SK-N-SH (cell line): ENCODE measurements at places on chromosomes 1 and 21. TPM values are rescaled to one million over a fixed set of nuclear protein-coding genes. Genes with fewer than 3 reads are reported as not detected.

S100A14 gene
- polyA plus RNA-seq, result 0.15 TPM in 1 of 2 replicates, not detected in the other

CNR2 gene
- polyA plus RNA-seq, result not detected in 2 replicates

CA14 gene
- polyA plus RNA-seq, result 0.08 and 0.16 TPM in 2 replicates

LAD1 gene
- polyA plus RNA-seq, result 0.03 TPM in 1 of 2 replicates, not detected in the other

ARHGEF16 gene
- 0.10 and 0.18 TPM in 2 replicates for polyA plus RNA-seq

EDN2 gene
- 0.97 and 1.7 TPM in 2 replicates for polyA plus RNA-seq

DRAM2 gene
- polyA plus RNA-seq, result 19.2 and 26.4 TPM in 2 replicates

RGS21 gene
- not detected in 2 replicates for polyA plus RNA-seq

SEMA6C gene
- 3.1 and 4.0 TPM in 2 replicates for polyA plus RNA-seq

RNF19B gene
- polyA plus RNA-seq, result 20.1 and 22.6 TPM in 2 replicates

SERTAD4 gene
- polyA plus RNA-seq, result 2.6 and 2.9 TPM in 2 replicates

OVAAL gene
- not detected in 2 replicates for polyA plus RNA-seq

DNA sequence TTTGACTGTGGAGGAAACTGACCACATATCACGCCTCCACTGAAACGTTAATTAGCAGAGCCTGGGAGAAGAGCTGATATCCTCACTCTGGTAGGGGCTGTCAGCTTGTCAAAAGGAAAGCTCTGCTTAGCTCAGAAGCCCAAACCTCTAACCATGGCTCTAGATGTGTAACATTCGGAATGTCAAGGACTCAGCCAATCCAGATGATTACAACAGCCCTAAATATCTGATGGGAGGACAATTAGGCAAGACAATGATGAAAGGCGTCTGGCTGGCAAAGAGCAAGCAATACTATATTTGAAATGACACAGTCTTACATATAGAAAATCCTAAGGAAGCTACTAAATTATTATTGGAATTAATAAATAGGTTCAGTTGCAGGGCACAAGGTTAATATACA is 45.7 kb upstream of the COX20 start:
- no peaks in the 10 kb centered on the region for H3K36me3 ChIP-seq
- DNase-seq, result no peak
- no peak overlapping the region for H3K4me3 ChIP-seq
- no peaks in the 10 kb centered on the region for H3K4me1 ChIP-seq

DNA sequence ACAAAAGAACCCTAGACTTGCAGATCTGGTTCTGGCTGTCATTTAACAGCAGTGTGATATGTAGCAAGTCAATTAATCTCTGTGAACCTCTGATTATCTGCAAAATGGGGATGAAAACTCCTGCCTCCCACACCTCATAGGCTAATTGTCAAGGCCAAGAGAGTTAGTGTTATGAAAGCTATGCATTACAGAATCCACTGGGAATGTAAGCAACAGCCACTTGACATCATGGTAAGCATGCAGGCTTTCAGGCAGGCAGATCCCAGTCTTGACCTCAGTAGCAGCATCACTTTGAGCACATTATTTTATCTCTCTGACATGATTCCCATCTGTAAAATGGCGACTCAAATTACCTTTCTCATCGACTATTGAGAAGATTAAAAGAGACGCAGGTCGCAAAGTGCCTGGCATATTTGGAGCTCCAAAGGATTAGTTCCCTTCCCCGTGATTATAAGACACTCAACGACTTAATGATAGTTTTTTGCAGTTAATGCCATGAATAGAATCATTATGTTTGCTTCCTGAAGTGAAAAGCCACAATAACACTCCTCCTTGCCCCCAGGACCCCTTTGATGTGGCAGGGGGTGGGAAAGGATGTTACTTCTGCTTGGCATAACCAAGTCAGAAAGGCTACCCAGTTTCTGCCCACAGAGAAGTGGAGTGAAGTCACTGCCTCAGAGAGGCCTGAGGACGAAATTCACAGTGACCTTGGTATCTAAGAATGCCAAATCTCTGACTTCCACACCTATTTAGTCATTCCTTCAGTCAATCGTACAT is 273.0 kb upstream of the NFIA start:
- no peak for DNase-seq
- no peaks in the 10 kb centered on the region for H3K4me1 ChIP-seq
- H3K27ac ChIP-seq, result no peak overlapping the region
- H3K27me3 ChIP-seq, result no peaks in the 10 kb centered on the region

GRCh38 chr1:24384251-24385090 is 29.1 kb downstream of the STPG1 start:
- no peak for DNase-seq
- 0 out of 2 replicates have a peak overlapping the region, but pooled peaks have one; percentile 22 for H3K27ac ChIP-seq
- H3K27me3 ChIP-seq, result no peaks in the 10 kb centered on the region
- H3K4me3 ChIP-seq, result no peak overlapping the region

GRCh38 chr1:90356991-90357390 is 360.1 kb downstream of the BARHL2 start:
- H3K36me3 ChIP-seq, result no peaks in the 10 kb centered on the region
- no peaks in the 10 kb centered on the region for H3K4me1 ChIP-seq
- no peak overlapping the region for H3K27ac ChIP-seq
- H3K27me3 ChIP-seq, result no peaks in the 10 kb centered on the region; the same call in 1 of the 2 replicates
- H3K4me3 ChIP-seq, result no peak overlapping the region

- H3K36me3 ChIP-seq, result peaks cover 4% of the 10 kb centered on the region
- no peak overlapping the region for H3K4me3 ChIP-seq
- no peaks in the 10 kb centered on the region for H3K27me3 ChIP-seq
- no peak for DNase-seq
Observed at GRCh38 chr1:189908113-189908512, 569.6 kb downstream of the BRINP3 start.

- H3K4me3 ChIP-seq, result no peak overlapping the region
- no peak for DNase-seq
- peaks cover 3% of the 10 kb centered on the region; the same call in 1 of the 2 replicates for H3K4me1 ChIP-seq
- peaks cover 28% of the 10 kb centered on the region for H3K36me3 ChIP-seq
- no peaks in the 10 kb centered on the region for H3K27me3 ChIP-seq
- H3K27ac ChIP-seq, result no peak overlapping the region
Observed at GRCh38 chr1:112911506-112912220, 44.3 kb downstream of the SLC16A1 start.

DNA sequence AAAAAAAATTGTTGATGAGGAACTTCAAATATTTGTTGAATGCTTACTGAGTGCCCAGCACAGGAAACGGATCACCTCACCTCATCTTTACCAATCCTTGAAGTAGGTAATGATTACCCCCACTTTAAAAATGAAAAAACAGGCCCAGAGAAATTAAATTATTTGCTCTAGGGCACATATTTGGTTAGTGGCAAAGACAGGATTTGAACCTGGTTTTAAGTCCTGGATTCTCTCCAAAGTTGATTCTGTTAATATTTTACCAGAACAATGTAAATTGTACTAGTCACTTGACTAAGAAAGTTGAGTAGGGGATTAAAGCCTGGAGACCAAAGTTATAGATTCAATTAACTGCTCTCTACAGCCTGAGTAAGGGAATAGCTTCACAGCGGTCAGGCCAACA is 97.9 kb downstream of the GIPC2 start:
- H3K36me3 ChIP-seq, result no peaks in the 10 kb centered on the region
- H3K27me3 ChIP-seq, result no peaks in the 10 kb centered on the region
- H3K27ac ChIP-seq, result no peak overlapping the region
- peaks cover 11% of the 10 kb centered on the region; the same call in 1 of the 2 replicates for H3K4me1 ChIP-seq
- DNase-seq, result no peak

DNA sequence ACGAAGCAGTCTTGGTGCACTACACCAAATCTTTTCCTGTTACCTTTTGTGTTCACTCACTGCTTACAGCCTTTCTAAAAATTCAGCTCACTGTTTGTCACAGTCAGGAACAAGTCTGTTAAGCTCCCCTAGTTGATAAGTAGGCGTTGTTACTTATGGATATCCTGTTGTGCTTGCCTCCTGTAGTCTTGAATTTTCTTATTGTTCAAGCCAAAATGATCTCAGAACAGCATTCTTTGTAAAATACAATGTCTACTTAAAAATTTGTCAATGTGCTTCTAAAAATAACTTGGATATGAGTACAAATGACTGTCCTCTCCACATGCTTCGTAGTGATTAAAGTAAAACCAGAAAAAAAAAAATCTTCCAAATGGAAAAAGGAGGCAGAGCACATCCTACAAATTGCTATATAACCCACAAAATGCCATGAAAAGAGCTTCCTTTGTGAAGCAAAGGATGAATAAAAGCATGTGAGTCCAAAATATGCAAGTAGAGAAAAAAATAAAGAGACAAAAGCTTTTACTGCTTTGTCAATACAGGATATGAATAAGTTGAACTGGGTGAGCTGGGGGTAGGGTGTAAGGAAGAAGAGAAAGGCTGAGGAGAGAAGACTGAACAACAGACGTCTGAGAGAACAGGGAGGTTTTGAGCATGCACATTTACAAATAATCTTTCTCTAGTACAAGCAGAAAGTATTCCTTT is 228.9 kb upstream of the ADGRL4 start:
- no peak for DNase-seq
- no peaks in the 10 kb centered on the region for H3K36me3 ChIP-seq
- no peaks in the 10 kb centered on the region for H3K27me3 ChIP-seq
- peaks cover 20% of the 10 kb centered on the region; the same call in 1 of the 2 replicates for H3K4me1 ChIP-seq
- H3K27ac ChIP-seq, result peak overlapping the region; percentile 52
- H3K4me3 ChIP-seq, result no peak overlapping the region

DNA sequence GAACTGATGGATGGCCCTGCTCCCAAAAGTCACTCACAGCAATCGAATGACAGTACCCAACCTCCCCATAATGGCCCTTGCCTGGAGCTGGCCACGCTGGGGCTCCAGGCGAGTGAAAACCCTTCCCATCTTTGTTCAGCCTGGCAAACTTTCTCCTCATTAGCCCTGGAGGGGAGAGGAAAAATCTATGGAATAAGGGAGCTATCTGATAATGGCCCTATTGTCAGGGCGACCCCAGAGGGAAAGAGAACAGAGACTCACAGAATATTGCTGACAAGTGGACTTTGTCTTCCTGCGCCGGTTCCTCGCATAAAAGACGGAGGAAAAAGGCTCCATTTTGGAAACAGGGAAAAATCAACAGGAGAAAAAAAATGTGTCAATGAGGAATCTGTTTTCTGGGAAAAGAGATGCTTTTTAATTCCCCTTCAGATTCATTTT is 13.0 kb upstream of the ARHGEF16 start:
- H3K4me3 ChIP-seq, result no peak overlapping the region
- no peak overlapping the region for H3K27ac ChIP-seq
- H3K36me3 ChIP-seq, result no peaks in the 10 kb centered on the region

- H3K4me3 ChIP-seq, result no peak overlapping the region
- no peaks in the 10 kb centered on the region for H3K27me3 ChIP-seq
- no peak for DNase-seq
- H3K27ac ChIP-seq, result no peak overlapping the region
Observed at GRCh38 chr1:13797397-13797796, 97.4 kb downstream of the PRDM2 start.

- H3K4me3 ChIP-seq, result peak overlapping the region; percentile 59; the same call in 1 of the 2 replicates
- DNase-seq, result no peak
- peaks cover 4% of the 10 kb centered on the region; the same call in 1 of the 2 replicates for H3K4me1 ChIP-seq
- no peak overlapping the region for H3K27ac ChIP-seq
Observed at GRCh38 chr1:30909365-30910068, 959 bp upstream of the SDC3 start.

GRCh38 chr1:62024690-62025089 is 170.0 kb upstream of the L1TD1 start:
- DNase-seq, result no peak
- H3K27ac ChIP-seq, result no peak overlapping the region
- H3K4me1 ChIP-seq, result no peaks in the 10 kb centered on the region
- no peaks in the 10 kb centered on the region for H3K36me3 ChIP-seq
- no peak overlapping the region for H3K4me3 ChIP-seq

- H3K27ac ChIP-seq, result no peak overlapping the region
- H3K36me3 ChIP-seq, result no peaks in the 10 kb centered on the region
- peaks cover 26% of the 10 kb centered on the region; the same call in 1 of the 2 replicates for H3K4me1 ChIP-seq
- no peak overlapping the region for H3K4me3 ChIP-seq
- DNase-seq, result no peak
Observed at GRCh38 chr1:52240592-52241210, 98.8 kb downstream of the ZFYVE9 start.

DNA sequence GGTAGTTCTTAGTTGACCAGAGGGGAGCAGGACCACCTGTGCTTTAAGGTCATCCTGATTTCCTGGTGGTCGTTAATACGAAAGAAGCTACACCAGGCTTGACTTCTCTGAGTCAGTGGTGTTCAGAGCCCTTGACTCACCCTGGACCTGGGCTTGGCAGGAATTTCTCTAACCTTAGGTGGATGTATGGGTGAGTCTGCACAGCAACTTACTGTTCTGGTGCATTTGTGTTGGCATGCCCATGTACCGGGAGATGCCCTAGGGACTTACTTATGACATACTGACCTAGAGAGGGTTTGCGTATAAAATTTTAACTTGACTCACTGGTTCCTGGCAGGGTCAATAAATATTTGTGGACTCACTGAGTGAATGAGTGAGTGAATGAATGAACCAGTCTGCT is 304.6 kb downstream of the DISC1 start:
- DNase-seq, result no peak
- no peaks in the 10 kb centered on the region for H3K36me3 ChIP-seq
- H3K27me3 ChIP-seq, result no peaks in the 10 kb centered on the region
- H3K4me1 ChIP-seq, result peaks cover 39% of the 10 kb centered on the region
- H3K27ac ChIP-seq, result no peak overlapping the region

DNA sequence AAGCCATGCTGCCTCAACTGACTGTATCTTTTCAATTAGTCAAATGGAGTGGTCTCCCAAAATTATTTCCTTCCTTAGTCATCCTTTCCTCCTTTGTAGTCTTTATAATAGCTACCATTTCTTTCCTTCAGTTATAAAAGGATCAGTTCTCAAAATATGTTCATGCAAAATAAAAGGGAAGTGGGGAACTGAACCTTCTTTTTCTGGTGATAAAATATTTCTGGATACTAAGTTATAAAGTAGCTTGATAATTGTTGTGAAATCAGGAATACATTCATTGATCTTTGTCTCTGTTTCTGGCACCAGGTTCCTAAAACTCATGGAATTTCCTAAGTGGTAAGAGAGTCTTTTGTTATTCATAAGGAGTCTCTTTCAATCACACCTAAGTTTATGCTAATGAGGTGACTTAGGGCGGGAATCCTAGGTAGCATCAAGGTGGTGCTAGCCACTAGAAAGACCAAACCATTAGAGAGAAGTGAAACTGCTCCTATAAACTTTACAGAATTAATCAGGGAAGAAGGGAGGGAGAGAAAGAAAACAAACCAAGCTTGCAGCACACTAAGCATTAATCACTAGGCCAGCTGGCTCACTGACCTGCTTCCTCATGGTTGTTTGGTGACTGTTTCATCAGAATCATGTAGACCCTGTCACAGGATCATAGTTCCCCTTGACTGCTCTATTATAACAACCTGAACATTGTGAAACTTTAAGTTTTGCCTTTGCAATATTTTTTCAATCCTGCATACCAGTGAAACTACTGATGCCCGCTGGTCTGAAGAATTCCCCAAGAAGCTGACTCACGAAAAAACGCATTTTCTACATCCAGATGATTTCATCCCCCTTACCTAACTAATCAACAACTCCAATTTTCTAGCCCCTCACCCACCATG is 161.6 kb upstream of the PTBP2 start:
- H3K4me3 ChIP-seq, result no peak overlapping the region
- H3K4me1 ChIP-seq, result no peaks in the 10 kb centered on the region
- DNase-seq, result no peak

GRCh38 chr1:89578946-89579684 is 53.8 kb upstream of the LRRC8C start:
- no peak overlapping the region for H3K27ac ChIP-seq
- no peak for DNase-seq
- peaks cover 4% of the 10 kb centered on the region; the same call in 1 of the 2 replicates for H3K4me1 ChIP-seq
- no peaks in the 10 kb centered on the region for H3K27me3 ChIP-seq
- no peak overlapping the region for H3K4me3 ChIP-seq
- H3K36me3 ChIP-seq, result peaks cover 33% of the 10 kb centered on the region
